Type B pancreatic cell (in vitro differentiated cells): ENCODE measurements at places on chromosomes 5 and 9. TPM values are rescaled to one million over a fixed set of nuclear protein-coding genes. Genes with fewer than 3 reads are reported as not detected.

Gene SLCO6A1
- total RNA-seq = 0.43 and 1.4 TPM in 2 replicates

Gene C5orf52
- total RNA-seq = not detected in 2 replicates

Gene C9
- not detected in 2 replicates for total RNA-seq

Gene CARD6
- total RNA-seq = 1.4 and 2.9 TPM in 2 replicates

Gene PCDHGA7
- total RNA-seq = 0.31 and 0.40 TPM in 2 replicates

Gene CDKN2B
- total RNA-seq = 18.4 and 64.0 TPM in 2 replicates

Gene FBN2
- total RNA-seq = 62.5 and 186 TPM in 2 replicates

Gene DNAJC21
- total RNA-seq = 46.6 and 53.2 TPM in 2 replicates

Gene PLEKHG4B
- total RNA-seq = 32.8 and 46.6 TPM in 2 replicates

Gene MVB12B
- total RNA-seq = 11.4 and 26.1 TPM in 2 replicates

Gene PROB1
- total RNA-seq = 0.69 and 1.3 TPM in 2 replicates

Gene ZDHHC11
- 20.8 and 27.5 TPM in 2 replicates for total RNA-seq

Gene GFPT2
- 1.1 and 17.6 TPM in 2 replicates for total RNA-seq

Gene SHB
- 14.4 and 20.0 TPM in 2 replicates for total RNA-seq
